Esophagus squamous epithelium (tissue), 5 donors: ENCODE measurements at places on chromosomes 6 and 20.
A peak's percentile ranks its signal among the peaks of the same experiment; 100 is the strongest.

GRCh38 chr6:138289739-138290138 lies 71.4 kb upstream of the PBOV1 start:
- H3K27me3 ChIP-seq, result no peaks in the 10 kb centered on the region
- H3K36me3 ChIP-seq, result no peaks in the 10 kb centered on the region
- no peaks in the 10 kb centered on the region for H3K4me1 ChIP-seq
- no peak for DNase-seq

GRCh38 chr20:41379551-41379950 lies 12.9 kb upstream of the EMILIN3 start:
- no peaks in the 10 kb centered on the region for H3K4me1 ChIP-seq
- no peak overlapping the region for H3K4me3 ChIP-seq
- DNase-seq, result no peak
- peaks cover 23% of the 10 kb centered on the region for H3K27me3 ChIP-seq
- no peak overlapping the region for H3K27ac ChIP-seq

GRCh38 chr6:22917344-22917743 lies 348.0 kb downstream of the HDGFL1 start:
- no peaks in the 10 kb centered on the region for H3K27me3 ChIP-seq
- no peaks in the 10 kb centered on the region for H3K4me1 ChIP-seq
- no peak overlapping the region for H3K27ac ChIP-seq

DNA sequence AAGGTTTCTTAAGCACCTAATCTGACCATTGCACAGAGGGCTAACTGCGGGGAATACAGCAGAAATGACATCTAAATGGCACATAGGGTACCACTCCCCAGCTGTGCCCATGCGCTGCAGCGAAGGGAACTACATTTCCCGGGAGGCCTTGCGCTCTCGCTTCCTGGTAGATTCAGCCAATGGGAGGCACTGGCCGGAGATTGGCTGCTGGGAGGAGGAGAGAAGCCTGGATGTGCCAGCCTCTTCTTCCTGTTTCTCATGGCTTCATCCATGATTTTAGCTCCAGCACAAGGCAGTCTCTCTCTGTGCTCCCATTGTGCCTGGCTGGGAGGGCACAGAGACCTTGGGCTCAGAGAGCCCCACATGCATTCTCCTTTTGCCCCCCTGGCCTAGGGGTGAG lies 101.7 kb upstream of the FOXA2 start:
- no peak for DNase-seq
- no peaks in the 10 kb centered on the region for H3K27me3 ChIP-seq
- no peaks in the 10 kb centered on the region for H3K36me3 ChIP-seq
- H3K27ac ChIP-seq, result no peak overlapping the region
- H3K4me1 ChIP-seq, result peaks cover 10% of the 10 kb centered on the region

DNA sequence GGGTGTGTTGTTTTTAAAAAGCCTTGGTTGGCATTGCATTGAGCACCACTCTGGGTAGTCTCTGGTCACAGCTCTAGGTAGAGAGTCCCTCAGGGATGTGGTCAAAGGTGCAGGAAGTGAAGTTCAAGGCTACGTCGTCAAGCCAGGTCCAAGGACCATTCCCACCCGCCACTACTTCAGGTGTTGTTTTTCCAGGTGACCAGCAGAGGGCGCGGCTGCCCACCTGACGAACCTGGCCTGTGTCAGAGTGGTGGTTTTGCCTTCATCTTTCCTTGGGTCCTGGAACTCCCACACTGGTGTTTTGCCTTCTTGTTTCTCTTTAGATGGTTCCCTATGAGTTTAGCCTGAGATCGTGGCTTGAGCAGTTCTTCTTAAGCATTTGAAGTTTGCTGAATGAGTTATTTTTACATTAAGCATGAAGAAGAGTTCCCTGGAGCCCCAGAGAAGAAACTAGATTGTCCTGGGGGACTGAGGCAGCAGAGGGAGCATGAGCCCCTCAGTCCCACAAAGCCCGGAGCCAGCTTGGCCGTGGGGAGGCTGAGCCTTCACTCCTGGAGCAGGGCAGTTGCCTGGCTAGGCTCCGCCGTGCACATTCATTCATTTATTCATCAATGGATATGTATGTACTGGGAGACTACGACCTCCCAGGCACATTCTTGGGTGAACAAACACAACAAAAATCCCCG lies 5.6 kb upstream of the PHACTR3 start:
- H3K4me1 ChIP-seq, result no peaks in the 10 kb centered on the region
- no peak overlapping the region for H3K27ac ChIP-seq

- no peak overlapping the region for H3K4me3 ChIP-seq
- H3K27me3 ChIP-seq, result no peaks in the 10 kb centered on the region
- H3K27ac ChIP-seq, result no peak overlapping the region
Measured at GRCh38 chr6:39061182-39061581, 12.6 kb downstream of the GLP1R start.

- no peaks in the 10 kb centered on the region for H3K27me3 ChIP-seq
- peak overlapping the region; percentile 98 for H3K27ac ChIP-seq
- peaks cover 19% of the 10 kb centered on the region for H3K4me1 ChIP-seq
- no peak for DNase-seq
- peaks cover 16% of the 10 kb centered on the region for H3K36me3 ChIP-seq
Measured at GRCh38 chr6:35687658-35688604, 784 bp downstream of the FKBP5 start.

- no peaks in the 10 kb centered on the region for H3K27me3 ChIP-seq
- H3K4me1 ChIP-seq, result peaks cover 69% of the 10 kb centered on the region
- no peak overlapping the region for H3K4me3 ChIP-seq
- H3K36me3 ChIP-seq, result no peaks in the 10 kb centered on the region
- DNase-seq, result peak; percentile 23
Measured at GRCh38 chr6:15365273-15365687, 119.4 kb downstream of the JARID2 start.

DNA sequence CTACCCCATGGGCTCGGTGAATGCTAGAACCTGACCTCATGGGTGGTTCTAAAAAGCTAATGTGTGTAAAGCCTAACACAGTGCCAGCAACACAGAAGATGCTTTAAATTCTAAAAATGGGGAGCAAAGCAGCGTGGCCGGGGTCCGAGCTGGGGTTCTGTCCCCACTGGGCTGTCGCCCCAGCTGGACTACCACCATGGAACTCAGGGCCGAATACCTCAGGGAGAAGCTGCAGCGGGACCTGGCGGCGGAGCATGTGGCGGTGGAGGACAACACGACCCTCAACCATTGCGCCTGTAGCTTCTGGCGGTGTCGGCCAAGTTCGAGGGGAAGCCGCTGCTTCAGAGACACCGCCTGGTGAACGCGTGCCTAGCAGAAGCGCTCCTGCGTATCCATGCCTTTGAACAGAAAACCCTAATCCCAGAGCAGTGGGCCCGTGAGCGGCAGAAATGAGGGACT lies 8.4 kb downstream of the SOX4 start:
- H3K4me3 ChIP-seq, result no peak overlapping the region
- no peak overlapping the region for H3K27ac ChIP-seq
- H3K27me3 ChIP-seq, result no peaks in the 10 kb centered on the region
- DNase-seq, result no peak
- H3K36me3 ChIP-seq, result no peaks in the 10 kb centered on the region
- H3K4me1 ChIP-seq, result peaks cover 13% of the 10 kb centered on the region

GRCh38 chr6:146369866-146370265 lies 173.8 kb upstream of the RAB32 start:
- H3K36me3 ChIP-seq, result no peaks in the 10 kb centered on the region
- no peak for DNase-seq
- no peak overlapping the region for H3K27ac ChIP-seq
- no peaks in the 10 kb centered on the region for H3K27me3 ChIP-seq

- no peaks in the 10 kb centered on the region for H3K36me3 ChIP-seq
- no peaks in the 10 kb centered on the region for H3K4me1 ChIP-seq
- no peak overlapping the region for H3K4me3 ChIP-seq
- no peak for DNase-seq
- no peaks in the 10 kb centered on the region for H3K27me3 ChIP-seq
Measured at GRCh38 chr6:130482645-130483390, 117.0 kb downstream of the TMEM200A start.

GRCh38 chr6:12356983-12357972 lies 67.1 kb downstream of the EDN1 start:
- no peaks in the 10 kb centered on the region for H3K27me3 ChIP-seq
- DNase-seq, result no peak
- H3K27ac ChIP-seq, result no peak overlapping the region

DNA sequence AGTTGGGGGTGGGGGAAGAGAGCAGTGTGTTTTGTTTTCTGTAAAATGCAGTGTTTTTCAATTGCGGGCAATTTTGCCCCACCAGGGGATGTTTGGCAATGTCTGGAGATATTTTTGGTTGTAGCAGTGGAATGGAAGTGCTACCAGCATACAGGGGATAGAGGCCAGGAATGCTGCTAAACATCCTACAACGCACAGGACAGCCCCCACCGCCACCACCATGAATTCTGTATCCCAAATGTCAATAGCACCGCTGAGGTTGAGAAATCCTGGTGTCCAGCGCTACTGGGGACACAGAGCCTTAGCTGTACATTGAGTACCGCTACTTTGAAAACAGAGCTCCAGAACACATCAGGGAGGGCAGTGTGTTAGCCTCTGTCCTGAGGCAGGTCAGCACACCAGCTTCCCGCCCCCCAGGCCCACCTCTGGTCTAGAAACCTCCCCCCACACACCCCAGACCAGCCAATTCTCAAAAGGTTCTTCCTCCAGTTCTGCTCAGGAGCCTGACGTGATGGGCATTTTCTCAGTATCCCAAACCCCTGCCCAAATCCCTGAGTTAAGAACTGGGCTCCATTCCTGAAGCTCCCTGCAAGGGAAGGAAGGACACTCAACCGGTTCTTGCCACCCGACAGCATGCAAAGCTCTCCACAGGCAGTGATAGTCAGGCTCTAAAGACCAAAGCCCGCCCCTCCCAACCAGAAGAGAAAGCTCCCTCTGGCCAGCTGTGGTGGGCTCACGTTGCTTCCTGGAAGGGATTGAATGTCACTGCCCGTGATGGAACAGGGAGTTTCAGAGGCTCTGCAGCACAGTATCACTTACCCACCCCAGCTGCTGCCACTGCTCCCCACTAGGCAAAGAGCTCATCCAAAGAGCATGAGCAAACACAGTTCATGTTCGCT lies 321.5 kb upstream of the JARID2 start:
- H3K36me3 ChIP-seq, result no peaks in the 10 kb centered on the region
- H3K27ac ChIP-seq, result peak overlapping the region; percentile 42
- no peak for DNase-seq

DNA sequence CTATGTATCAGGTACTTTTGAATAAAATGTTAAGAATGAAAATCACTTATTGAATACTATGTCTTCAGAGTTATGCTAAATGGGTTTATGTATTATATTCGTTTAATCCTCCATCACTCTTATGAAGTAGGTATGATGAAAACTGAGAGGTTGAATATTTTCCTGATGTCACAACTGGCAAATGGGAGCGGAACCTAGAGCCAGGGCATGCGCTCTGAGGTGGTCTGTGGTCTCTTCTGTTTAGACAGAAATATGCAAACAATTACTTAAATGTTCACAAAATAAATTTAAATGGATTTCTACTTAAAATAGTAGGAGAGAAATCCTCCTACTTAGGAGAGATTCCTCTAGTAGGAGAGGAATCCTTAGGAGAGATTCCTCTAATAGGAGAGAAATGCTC lies 21.3 kb upstream of the UTRN start:
- H3K27ac ChIP-seq, result peak overlapping the region; percentile 17
- H3K27me3 ChIP-seq, result no peaks in the 10 kb centered on the region
- H3K4me1 ChIP-seq, result peaks cover 26% of the 10 kb centered on the region
- no peak for DNase-seq

- DNase-seq, result no peak
- H3K4me1 ChIP-seq, result peaks cover 73% of the 10 kb centered on the region
- H3K36me3 ChIP-seq, result no peaks in the 10 kb centered on the region
- H3K4me3 ChIP-seq, result no peak overlapping the region
Measured at GRCh38 chr6:156822747-156823206, 45.6 kb downstream of the ARID1B start.

GRCh38 chr6:36514554-36515456 lies 32.5 kb downstream of the STK38 start:
- no peaks in the 10 kb centered on the region for H3K27me3 ChIP-seq
- H3K36me3 ChIP-seq, result peaks cover 4% of the 10 kb centered on the region
- H3K27ac ChIP-seq, result peak overlapping the region; percentile 0
- H3K4me1 ChIP-seq, result no peaks in the 10 kb centered on the region

- H3K4me1 ChIP-seq, result no peaks in the 10 kb centered on the region
- no peak for DNase-seq
- H3K27ac ChIP-seq, result no peak overlapping the region
- H3K36me3 ChIP-seq, result no peaks in the 10 kb centered on the region
- H3K27me3 ChIP-seq, result no peaks in the 10 kb centered on the region
- no peak overlapping the region for H3K4me3 ChIP-seq
Measured at GRCh38 chr20:19438488-19438887, 226.0 kb downstream of the SLC24A3 start.

- DNase-seq, result no peak
- no peak overlapping the region for H3K4me3 ChIP-seq
- no peaks in the 10 kb centered on the region for H3K4me1 ChIP-seq
Measured at GRCh38 chr6:112128208-112128607, 40.8 kb downstream of the FAM229B start.

DNA sequence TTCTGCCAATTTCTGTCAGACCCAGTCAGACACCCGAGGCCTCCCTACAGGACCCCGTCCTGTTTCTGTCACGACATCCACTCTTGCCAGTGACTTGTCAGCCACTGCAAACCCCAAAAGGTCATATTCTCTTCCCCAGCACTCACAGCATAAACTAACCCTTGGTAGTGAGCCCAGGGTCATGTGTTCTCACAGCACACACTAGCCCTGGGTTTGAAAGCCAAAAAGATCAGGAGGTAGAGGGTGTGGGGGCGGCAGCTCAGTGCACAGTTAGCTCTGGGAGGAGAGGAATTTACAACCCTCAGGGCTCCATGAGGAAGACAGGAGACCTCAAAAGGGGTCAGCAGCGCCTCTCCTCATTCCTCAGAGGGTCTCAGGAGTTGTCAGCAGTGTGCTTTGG lies 9.9 kb upstream of the SNX9 start:
- no peaks in the 10 kb centered on the region for H3K27me3 ChIP-seq
- H3K4me1 ChIP-seq, result peaks cover 29% of the 10 kb centered on the region
- H3K4me3 ChIP-seq, result no peak overlapping the region
- peak overlapping the region; percentile 67 for H3K27ac ChIP-seq
- no peak for DNase-seq

DNA sequence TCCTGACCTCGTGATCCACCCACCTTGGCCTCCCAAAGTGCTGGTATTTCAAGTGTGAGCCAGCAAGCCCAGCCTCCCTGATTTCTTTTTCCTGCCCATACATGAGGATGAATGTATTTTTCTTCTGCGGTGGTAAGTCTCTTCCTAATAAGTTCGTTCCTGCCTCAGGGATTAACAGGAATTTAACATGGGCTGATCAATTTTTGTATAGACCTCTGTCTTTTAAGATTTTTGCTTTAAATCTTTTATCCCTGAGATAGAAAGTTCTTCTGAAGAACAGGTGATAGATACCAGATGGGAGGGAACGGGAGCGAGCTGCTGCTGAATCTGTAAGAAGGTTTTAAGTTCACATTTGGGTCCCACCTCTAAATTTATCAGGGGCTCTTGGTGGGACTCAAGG lies 7.0 kb upstream of the ZNFX1 start:
- no peak for DNase-seq
- H3K27ac ChIP-seq, result no peak overlapping the region
- H3K36me3 ChIP-seq, result peaks cover 86% of the 10 kb centered on the region

- H3K27ac ChIP-seq, result no peak overlapping the region
- no peaks in the 10 kb centered on the region for H3K4me1 ChIP-seq
Measured at GRCh38 chr6:89596056-89596455, 42.5 kb downstream of the LYRM2 start.

- H3K4me1 ChIP-seq, result peaks cover 12% of the 10 kb centered on the region
- no peaks in the 10 kb centered on the region for H3K27me3 ChIP-seq
- DNase-seq, result no peak
- H3K27ac ChIP-seq, result no peak overlapping the region
- H3K36me3 ChIP-seq, result no peaks in the 10 kb centered on the region
Measured at GRCh38 chr6:118725944-118726343, 74.6 kb upstream of the CEP85L start.

GRCh38 chr6:163406366-163406765 lies 8.2 kb upstream of the QKI start:
- no peak for DNase-seq
- no peaks in the 10 kb centered on the region for H3K36me3 ChIP-seq
- no peaks in the 10 kb centered on the region for H3K27me3 ChIP-seq
- H3K4me3 ChIP-seq, result no peak overlapping the region
- peaks cover 9% of the 10 kb centered on the region for H3K4me1 ChIP-seq
- peak overlapping the region; percentile 82 for H3K27ac ChIP-seq
